ENCODE measurements at places on chromosomes 16 and 17. TPM values are rescaled to one million over a fixed set of nuclear protein-coding genes. Genes with fewer than 3 reads are reported as not detected.

Gene TRPV2
- 18.5 TPM for total RNA-seq

Gene RAB34
- 381 TPM for total RNA-seq

Gene CALB2
- 0.81 TPM for total RNA-seq

Gene RAB40C
- 19.0 TPM for total RNA-seq

- no peaks in the 10 kb centered on the region for H3K4me1 ChIP-seq
- no peak within 1 kb of the TSS for H3K4me3 ChIP-seq
- no peaks in the 10 kb centered on the region for H3K27me3 ChIP-seq
- no peaks in the 10 kb centered on the region for H3K36me3 ChIP-seq
These were observed at the start of gene GH2 for GRCh38 chr17:63881935-63882601. GH2 (minus strand) TSS chr17:63881944; CDS start chr17:63881801, 143 bp downstream.

GRCh38 chr16:72202014-72202413, 30.1 kb upstream of the PMFBP1 start:
- peaks cover 12% of the 10 kb centered on the region for H3K4me1 ChIP-seq
- no peaks in the 10 kb centered on the region for H3K36me3 ChIP-seq
- DNase-seq, result no peak
- H3K27me3 ChIP-seq, result no peaks in the 10 kb centered on the region
- H3K4me3 ChIP-seq, result no peak overlapping the region

DNA sequence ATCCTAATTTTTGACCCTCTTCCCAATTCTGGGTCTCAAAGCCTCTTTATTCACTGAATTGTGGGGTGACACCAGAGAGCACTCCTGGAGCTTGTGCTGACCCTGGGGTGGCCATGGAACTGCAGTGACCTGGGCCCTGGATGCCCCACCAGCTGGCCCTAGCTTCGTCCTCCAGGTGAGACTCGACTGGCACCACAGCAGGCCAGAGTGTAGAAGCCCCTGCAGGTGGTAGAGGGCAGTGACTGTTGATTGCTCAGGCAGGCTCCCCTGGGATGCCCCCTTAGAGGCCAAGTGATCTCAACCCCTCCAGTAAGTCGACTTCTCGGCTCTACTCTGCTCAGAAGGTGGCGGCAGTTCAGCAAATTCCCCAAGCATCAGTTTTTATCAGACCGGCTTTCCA, 6.4 kb downstream of the FA2H start:
- H3K36me3 ChIP-seq, result no peaks in the 10 kb centered on the region
- H3K4me3 ChIP-seq, result no peak overlapping the region
- H3K27me3 ChIP-seq, result no peaks in the 10 kb centered on the region
- no peak overlapping the region for H3K27ac ChIP-seq
- H3K4me1 ChIP-seq, result no peaks in the 10 kb centered on the region
- DNase-seq, result no peak

- no peaks in the 10 kb centered on the region for H3K4me1 ChIP-seq
- no peak overlapping the region for H3K4me3 ChIP-seq
- H3K36me3 ChIP-seq, result peaks cover 13% of the 10 kb centered on the region
- H3K27me3 ChIP-seq, result no peaks in the 10 kb centered on the region
- H3K27ac ChIP-seq, result no peak overlapping the region
- DNase-seq, result no peak
These were observed 8.1 kb downstream of the TMEM97 start for GRCh38 chr17:28327031-28327607.

Measured in thoracic aorta (tissue), 2 donors.